ENCODE measurements at places on chromosomes 2 and 18.

DNA sequence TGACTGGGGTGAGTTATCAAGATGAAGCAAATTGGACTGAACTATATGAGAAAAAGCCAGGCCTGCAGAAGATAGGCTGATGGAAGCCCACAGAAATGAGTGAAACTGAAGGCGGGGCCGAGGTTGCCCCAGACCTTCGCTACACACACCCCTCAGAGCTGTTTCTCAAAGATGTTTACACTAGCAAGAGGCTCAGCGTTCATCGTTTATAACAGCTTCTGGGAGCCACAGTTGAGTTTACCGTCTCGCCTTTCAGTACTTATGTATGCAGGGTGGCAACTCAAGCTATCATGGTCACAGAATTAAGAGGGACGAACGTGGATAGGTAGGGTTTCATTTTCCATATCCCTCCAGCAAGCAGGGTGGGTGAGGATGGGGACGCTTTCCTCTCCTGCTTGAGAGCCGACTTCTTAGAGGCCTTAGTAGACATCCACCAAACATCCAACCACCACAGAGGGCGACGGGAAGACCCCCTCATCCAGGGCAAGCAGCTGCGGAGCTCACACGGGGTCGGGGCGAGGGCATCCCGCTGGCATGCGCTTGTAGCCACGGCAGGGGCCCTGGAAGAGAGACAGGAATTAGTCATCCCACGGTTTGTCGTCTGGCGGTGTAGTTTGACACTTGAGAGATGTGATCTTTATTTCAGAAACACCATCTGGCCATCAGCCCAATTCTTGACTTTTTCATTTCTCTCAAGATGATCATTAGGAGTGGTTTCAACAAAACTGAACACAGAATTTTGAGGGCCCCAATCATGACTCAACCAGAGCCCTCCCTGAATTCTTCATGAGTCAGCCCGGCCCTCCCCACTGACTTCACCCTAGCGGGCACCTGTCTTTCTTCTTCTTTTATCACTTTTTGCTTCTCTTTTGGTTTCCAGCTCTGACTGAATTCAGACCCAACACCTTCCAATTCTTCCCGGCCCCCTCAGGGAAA, 109.1 kb upstream of the CTDP1 start:
- no peak for ATAC-seq

DNA sequence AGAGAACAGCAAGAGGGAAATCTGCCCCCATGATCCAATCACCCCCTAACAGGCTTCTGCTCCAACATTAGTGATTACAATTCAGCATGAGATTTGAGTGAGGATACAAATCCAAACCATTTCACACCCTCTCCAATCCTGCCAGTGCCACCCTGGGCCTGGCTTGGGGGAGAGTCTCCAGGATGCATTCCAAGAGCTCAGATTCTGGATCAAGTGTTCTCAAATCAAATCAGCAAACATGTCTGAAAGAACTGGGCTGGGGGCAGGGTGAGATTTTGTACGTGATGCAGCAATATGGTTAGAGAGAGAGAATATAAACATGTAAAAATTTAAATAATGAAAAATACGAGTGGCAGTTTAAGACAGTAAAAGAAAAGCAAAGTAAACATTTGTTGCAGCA, 2100.9 kb upstream of the CELF4 start:
- no peak for ATAC-seq

- ATAC-seq = no peak
Measured at GRCh38 chr18:54675076-54675475, 84.0 kb downstream of the DYNAP start.

GRCh38 chr18:41713969-41714825, 240.8 kb upstream of the PIK3C3 start:
- no peak for ATAC-seq

DNA sequence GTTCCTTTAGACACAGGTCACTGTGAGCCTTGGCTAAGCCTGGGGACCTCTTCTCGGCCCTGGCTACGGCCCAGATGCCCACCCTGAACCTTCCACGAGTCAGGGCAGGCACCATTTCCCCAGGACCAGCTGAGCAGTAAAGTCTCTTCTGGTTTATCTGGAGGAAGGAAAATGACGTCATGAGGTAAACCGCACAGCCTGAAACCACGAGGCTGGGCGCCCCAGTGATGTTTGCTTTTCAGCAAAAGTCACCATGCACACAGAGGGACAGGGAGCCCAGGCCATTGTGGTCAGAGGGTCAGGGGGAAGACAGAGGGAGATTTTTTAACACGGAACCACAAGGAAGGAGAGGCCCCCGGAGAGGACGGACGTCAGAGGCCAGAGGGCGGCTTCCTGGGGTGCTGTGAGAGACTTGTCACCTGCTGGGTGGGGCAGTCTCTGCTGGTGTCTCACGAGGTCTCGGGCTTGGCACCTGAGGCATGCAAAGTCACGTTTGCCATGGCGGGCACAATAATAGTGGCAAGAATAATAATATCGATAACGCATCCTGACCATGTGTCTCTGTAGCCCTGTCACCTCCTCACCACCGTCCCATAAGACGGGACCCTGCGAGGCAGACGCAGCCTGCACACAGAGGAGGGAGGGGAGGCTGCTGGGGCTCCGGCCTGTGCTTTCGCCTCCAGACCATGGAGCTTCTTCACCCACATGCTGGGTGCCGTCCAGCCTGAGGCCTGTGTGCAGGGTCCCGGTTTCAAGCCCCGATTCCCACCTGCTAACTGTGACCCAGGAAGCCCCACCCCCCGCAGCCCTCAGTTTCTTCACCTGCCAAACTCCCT, 33.2 kb upstream of the FOSL2 start:
- no peak for ATAC-seq

DNA sequence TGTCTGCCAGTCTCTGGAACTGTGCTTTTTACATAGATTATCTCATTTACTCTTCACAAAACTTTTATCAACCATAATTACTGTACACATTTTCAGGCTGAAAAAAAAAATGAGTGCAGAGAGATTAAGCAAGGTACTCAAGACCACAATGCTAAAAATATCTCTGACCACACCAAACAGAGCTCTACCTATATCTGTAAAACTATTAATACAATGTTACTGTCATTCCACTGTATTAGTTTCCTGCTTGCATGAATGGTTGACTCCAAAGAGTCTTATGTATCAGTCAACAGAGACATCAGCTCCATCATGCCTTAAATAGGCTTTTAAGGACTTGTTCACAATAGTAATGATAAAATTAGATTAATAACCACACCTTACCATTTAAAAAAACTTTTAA, 134.7 kb upstream of the CCDC150 start:
- ATAC-seq = no peak

DNA sequence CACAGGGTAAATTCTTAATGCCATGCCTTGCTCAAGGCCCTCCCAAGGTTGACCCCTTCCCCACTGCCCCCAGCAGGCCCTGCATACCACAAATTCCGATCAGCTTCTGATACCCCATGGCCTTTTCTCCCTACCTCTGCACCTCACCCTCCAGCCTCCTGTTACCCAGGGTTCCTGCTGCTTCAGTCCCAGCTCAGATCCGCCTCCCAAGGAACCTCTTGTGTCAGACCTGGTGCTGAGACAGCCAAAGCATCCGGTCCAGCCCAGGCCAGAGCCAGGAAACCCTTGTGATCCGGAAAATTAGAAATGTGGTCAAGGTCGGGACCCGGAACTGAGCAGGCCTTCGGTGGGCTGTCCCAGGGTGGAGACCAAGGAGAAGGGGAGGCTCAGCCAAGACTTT, 231.3 kb downstream of the BCL2 start:
- no peak for ATAC-seq

- no peak for ATAC-seq
Measured at GRCh38 chr2:232280341-232280740, 98.2 kb upstream of the ALPP start.

DNA sequence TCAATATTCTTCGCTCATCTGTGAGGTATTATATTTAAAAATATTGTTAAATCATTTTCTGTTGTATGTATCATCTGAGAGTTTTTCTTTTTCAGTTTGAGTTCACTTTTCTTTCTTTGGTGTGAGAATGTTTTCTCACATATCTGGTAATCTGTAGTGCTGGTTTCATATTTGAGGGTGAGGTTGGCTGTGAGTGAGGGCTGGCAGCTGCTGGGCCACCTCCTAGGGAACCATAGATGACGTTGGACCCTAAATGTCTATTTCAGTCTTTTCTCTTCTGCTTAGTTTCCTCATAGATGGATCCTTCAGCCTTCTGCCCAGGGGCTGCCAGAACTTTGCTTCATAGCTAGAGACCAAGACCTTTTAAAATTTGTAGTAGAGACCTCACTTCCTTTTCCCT, 33.5 kb downstream of the MGAT5 start:
- no peak for ATAC-seq

- no peak for ATAC-seq
Measured at GRCh38 chr2:96153991-96154431, 8.8 kb upstream of the DUSP2 start.

- no peak for ATAC-seq
Measured at GRCh38 chr2:65742977-65743376, 310.6 kb upstream of the SPRED2 start.

- no peak for ATAC-seq
Measured at GRCh38 chr2:3189076-3189591, 188.5 kb downstream of the EIPR1 start.

GRCh38 chr2:206555721-206556120, 86.6 kb upstream of the FAM237A start:
- ATAC-seq = no peak

GRCh38 chr18:54119524-54120019, 104.9 kb downstream of the MBD2 start:
- no peak for ATAC-seq

DNA sequence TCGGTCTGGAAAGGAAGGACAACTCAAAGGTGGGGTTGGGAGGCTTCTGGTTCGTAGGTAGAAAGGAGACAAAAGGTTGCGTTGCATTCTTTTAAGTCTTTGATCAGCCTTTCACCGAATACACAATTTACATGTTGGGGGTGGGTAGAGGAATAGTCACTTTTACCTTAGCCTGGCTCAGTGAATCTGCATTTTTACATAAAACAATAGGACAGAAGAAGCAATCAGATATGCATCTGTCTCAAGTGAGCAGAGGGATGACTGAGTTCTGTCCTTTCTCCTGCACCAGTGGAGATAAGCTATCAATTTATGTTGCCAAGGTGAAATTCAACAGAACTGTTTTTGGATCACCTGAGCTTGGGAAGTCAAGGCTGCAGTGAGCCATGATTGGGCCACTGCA, 173.7 kb downstream of the ZEB2 start:
- ATAC-seq = no peak

- ATAC-seq = no peak
Measured at GRCh38 chr2:217709478-217710210, 293.2 kb downstream of the TNS1 start.

GRCh38 chr2:11329776-11330175, 14.7 kb downstream of the ROCK2 start:
- no peak for ATAC-seq

DNA sequence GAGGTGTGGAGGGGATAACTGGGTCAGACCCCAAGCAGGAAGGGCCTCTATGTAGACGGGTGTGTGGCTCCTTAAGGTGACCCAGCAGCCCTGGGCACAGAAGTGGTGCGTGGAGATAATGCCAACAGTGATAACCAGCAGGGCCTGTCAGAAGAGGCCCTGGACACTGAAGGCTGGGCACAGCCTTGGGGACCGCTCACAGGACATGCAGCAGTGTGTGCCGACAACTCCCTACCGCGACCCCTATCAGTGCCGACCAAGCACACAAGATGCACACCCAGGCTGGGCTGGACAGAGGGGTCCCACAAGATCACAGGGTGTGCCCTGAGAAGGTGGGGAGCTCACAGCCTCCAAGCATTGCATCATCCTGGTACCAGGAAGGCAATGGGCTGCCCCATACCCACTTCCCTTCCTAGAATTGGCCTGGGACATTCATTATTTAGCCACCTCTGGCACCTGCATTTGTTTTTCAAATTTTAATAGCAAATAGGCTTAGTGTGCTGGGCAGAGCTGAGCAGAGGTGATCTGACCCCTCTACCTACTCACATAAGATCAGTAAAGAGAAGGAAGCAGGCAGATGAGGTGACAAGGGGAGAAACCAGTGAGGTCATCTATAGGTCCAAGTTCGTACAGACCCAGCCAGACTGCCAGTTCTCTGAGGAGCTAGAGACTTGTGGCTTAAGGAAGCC, 55.2 kb downstream of the BCL11A start:
- ATAC-seq = no peak

- no peak for ATAC-seq
Measured at GRCh38 chr18:79928563-79928960, 22.9 kb downstream of the SLC66A2 start.

- ATAC-seq = no peak
Measured at GRCh38 chr2:111028720-111029119, 92.0 kb upstream of the BCL2L11 start.

- ATAC-seq = no peak
Measured at GRCh38 chr2:124319577-124319976, 294.5 kb downstream of the CNTNAP5 start.

DNA sequence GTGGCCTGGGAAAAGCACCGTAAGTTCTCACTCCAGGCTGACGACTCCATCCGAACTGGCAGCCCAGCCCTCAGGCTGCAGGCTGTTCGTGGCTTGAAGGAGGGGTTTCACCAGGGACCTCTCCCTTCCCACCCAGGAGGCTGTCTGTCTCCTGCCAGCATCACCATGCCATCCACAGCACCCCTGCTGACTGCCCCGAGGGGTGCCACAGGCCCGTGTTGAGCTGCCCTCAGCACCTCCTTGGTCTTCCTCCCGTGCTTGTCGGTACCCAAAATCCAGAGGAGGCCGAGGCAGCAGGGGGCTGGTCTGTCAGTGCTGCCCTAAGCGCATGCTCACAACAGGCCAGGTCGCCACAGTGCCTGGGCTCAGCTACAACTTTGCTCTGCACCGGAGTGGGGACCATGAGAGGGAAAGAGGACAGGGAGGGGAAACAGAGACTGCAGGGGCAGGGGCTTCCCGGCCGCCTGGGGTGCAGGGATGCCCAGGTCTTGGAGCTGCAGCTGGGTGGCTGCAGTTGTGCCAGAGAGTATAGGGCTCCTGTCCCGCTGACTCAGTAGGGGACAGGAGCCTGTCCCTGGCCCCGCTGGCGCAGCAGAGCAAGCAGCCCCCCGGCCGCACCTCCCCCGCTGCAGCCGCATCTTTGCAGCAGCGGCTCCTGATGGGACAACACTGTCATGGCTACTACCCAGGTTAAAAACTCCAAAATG, 963.7 kb upstream of the CRIM1 start:
- ATAC-seq = peak; percentile 31

- no peak for ATAC-seq
Measured at GRCh38 chr18:62264984-62265383, 60.1 kb upstream of the TNFRSF11A start.

DNA sequence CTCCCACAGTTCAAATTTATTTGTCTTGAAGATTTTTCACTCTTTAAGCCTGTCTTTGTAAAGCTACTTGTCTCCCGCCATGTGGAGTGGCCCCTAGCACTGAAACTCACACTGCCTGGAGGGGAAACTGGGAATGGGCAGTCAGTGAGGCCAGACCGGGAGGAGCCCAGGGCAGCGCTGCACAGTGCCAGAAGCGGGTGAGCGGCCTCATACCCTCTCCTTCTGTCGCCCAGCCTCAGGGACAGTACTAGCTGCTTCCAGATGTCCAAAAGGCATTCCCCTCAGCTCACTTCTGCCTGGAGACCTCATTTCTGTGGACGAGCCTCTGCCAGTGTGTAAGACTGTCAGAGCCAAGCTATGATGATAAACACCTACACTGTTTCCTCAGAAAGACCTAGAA, 79.9 kb downstream of the SEPTIN10 start:
- ATAC-seq = no peak
